Activated CD4-positive, CD25-positive, alpha-beta regulatory T cell (primary cell): ENCODE measurements at places on chromosomes 2 and 18.

GRCh38 chr2:60140185-60140584 is 413.3 kb downstream of the BCL11A start:
- DNase-seq, result no peak

GRCh38 chr18:33404244-33404873 is 36.2 kb downstream of the CCDC178 start:
- no peak for DNase-seq

- no peak for DNase-seq
These were observed 154.7 kb downstream of the HDAC4 start for GRCh38 chr2:239245872-239246721.

DNA sequence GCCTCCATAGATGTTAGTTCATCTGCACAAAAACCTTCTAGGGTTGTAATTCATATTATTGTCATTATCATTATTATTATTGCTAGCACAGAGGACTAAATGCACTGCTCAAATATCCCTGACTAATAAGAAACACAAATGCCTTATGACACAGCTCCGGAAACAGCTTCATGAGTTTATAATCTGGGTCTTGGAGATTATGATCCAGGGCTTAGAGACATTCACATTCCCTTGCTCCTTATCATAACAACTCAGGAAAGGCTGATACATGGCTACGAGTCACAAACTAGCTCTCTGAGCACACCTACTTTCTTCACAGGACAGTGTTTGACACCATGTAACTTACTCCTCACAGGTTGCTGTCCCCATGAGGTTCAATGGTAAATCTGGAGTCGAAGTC is 102.2 kb upstream of the TTC39C start:
- DNase-seq, result no peak

DNA sequence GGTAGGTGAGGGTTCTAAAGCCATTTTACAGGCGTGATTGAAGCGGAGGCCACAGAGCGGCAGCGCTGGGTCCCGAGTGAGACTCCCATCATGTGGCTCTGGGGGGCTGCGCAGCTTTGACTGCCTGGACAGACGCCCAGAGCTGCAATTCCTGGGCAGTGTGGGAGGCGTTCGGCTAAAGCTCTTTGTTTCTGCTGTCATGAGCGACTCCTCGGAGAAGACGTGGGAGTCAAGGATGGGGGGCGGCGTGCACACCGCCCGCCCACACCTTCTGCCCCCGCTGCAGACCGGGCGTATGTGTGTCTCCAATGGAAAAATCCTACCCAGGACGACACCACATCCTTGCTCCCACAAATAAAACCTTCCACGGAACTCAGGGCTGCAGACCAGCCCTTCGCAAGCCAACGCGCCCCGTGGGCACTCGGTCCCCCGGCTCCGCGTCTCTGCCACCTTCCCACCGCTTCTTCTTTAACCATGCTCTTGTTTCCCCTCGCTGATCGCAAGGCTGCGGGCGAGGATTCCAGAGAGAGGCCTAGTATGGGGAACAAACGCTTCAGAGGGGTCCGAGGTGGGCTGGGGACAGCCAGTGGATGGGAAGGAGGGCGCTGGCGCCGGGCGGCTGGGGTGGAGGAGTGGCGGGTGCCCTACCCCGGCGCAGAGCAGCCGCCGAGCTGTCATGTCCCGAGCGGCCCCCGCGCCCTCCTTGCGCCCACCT is 680 bp upstream of the LBH start:
- no peak for DNase-seq

GRCh38 chr2:241300000-241300399 is 15.5 kb downstream of the HDLBP start:
- DNase-seq, result no peak

- DNase-seq, result no peak
These were observed 57.7 kb upstream of the LRP1B start for GRCh38 chr2:142188562-142188961.

DNA sequence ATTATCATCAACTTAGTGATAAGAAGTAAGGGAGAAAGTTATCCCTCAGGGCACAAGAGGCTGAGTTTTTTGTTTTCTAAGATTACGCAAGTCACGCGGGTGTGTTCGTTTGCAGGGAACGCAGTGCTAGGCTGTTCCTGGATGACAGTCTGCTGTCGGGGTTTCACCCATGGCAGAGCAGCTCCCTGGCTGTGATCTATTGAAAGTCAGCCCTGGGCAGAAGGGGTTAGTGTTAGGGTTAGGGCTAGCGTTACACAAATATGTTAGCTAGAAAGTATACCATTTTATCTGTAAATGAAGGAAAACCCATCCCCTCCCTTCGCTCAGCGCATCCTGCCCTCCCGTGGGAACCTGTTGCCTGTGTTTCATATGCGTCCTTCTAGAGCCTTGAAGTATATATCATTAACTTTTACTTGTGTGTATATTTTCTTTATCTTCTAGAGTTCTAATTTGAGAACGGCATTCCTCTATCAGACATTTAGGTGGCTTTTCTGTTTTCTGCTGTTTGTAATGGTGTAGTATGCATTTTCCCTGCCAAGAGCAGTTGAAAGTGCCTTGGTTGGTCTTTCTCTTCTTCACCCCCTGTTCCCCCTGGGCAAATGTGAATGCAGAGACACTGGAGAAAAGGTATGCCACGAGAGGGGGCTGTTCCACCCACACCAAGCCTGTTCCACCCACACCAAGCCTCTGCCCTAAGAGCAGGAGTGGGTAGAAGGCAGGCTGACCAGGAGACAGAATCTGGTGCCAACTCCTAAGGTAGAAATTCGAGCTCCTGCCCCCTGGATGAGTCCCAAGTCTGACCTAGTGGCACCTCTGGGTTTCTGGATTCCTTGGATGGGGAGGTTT is 47.0 kb downstream of the ARMC9 start:
- DNase-seq, result no peak

GRCh38 chr2:68845043-68845442 is 26.2 kb downstream of the BMP10 start:
- DNase-seq, result no peak

DNA sequence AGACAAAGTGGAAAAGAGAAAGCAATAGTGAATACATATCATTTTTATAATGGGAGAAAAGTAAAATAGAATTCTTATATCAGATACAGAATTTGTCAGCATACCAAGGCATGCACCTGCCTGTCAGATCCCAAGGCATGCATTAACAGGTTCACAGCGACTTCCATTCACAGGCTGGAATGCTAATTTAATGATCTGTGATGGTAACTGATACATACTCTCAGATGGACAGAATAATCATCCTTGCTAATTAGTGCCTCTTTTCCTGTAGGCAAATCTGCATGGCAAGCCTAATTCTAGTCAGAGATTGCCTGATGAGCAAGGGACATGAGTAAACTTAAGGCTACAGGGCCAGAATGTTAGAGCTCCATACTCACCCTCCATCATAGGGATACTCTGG is 76.1 kb downstream of the PRKRA start:
- DNase-seq, result no peak

DNA sequence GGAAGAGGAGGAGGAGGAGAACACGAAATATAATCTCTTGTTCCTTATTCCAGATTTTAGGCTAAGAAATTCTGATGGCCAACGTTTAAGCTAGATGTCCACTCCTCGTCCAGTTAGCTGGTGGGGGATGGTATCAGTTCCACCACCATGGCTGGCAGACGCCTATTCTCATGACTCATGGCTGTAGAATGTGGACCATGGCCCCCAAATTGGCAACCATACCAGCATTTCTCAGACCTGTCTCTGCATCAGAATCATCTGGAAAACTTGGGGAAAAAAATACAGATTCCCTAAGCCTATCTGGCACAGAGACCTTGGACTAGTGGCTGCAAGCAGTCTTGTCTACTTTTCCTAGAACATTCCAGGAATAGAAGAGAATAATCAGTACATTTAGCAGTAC is 267.7 kb upstream of the SIX2 start:
- DNase-seq, result no peak

DNA sequence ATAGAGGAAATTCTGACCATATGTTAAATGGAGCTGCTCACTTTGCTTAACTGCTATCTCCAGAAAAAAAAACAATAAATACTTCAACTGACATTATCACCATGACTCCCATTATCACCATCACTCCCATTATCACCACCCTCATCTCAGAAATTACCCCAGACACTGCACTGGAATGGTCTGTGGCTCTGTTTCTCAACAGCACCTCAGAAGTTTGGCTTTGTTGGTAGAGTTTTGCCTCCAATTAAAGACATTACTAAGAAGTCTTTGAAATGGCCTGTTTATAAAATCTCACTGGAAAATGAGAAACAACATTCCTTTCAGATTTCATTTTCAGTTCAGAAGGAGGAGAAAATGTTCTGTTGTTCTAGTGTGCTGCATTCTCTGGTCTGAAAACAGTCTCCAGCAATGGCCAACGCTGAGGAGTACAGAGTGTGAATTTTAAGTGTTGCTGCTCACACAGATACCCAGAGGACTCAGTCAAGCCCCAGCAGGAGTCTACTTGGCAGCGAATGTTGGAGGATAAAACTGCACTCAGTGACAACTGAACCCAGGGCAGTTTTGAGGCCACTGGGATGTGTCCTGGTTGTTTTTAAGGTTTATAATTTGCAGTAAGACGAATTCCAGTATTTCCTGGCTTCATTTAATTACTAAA is 364.5 kb upstream of the CDH2 start:
- no peak for DNase-seq

DNA sequence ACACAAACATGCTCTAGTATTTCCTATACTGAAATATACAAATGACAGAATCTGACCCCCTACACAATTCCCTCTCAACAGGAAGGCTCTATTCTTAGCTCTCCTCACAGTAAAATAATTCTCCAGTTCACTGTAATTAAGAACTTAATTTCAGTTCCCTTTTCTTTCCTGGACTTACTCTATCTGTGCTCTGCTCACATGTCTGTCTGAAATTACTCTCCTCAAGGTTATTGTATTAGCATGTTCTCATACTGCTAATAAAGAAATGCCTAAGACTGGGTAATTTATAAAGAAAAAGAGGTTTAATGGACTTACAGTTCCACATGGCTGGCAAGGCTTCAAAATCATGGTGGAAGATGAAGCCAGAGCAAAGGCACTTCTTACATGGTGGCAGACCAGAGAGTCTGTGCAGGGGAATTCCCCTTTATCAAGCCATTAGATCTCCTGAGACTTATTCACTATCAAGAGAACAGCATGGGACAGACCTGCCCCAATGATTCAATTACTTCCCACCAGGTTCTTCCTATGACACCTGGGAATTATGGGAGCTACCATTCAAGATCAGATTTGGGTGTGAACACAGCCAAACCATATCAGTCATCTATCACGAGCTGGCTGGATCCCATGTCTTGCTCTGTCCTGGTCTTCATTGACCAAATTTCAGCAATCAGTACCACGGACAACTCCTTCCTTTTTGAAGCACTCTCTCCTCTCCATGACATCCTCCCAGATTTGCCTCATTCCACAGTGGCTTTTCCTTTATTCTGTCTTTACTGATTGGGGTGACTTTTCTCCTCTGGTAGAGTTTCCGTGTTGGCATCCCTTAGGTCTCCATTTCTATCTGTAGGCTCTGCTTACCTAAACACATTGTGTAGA is 110.9 kb downstream of the GALR1 start:
- DNase-seq, result no peak

DNA sequence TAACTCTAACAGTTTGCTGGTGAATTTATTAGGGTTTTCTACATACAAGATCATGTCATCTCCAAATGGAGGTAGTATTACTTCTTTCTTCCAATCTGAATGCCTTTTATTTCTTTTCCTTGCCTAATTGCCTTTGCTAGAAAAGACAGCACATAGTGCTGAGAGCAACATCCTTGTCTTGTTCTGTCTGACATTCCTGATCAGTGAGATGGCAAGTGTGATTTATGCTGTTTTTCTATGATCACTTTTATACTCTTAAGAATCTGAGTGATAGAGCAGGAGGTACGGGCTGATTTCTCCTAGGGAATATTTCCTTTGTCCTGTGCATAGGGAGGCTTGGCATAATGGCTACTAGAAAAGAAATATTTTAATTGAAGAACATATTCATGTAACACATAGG is 17.3 kb downstream of the LYPD6B start:
- no peak for DNase-seq

- no peak for DNase-seq
These were observed 151.7 kb downstream of the CTIF start for GRCh38 chr18:48690494-48690893.

- DNase-seq, result no peak
These were observed 96.9 kb upstream of the GLS start for GRCh38 chr2:190783513-190784263.

DNA sequence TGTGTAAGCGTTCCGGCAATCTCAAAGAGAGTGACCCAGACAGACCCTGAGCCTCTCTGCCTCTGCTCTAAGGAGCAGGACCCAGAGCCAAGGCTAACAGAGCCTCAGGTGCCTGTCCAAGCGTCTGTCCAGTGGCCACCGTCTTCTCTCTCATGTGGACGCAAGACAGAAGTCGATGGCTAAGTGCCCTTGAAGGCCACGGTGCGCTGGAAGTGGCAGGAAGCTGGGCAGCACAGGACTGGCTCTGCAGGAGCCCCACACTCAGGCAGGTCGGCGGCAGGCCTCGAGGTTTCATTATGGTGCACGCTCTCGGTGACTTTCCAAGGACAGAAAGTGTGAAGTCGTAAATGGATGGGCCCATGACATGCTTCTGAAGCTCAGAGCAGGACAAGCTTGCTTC is 49.1 kb downstream of the HDAC4 start:
- no peak for DNase-seq

GRCh38 chr2:130370490-130370889 is 14.6 kb downstream of the PTPN18 start:
- no peak for DNase-seq

DNA sequence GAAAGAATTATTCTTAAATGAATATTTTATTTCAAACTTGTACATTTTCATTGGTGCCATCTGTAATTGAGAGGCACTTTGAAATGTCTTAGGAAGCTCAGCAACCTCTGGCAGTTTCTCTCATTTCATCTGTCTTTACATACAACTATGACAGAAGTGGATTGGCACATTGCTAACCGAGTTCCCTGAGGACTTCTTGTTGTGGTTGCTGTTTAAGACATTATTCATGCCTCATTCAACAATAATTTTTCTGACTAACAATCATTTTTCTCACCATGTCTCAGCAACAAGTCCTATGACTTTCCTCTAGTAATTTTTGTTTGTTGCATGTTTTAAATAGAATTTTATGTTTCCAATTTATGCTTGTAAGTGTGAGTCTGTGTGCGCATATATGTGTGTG is 284.0 kb upstream of the CWC22 start:
- no peak for DNase-seq

GRCh38 chr18:46680784-46681695 is 24.0 kb upstream of the LOXHD1 start:
- DNase-seq, result no peak

- DNase-seq, result no peak
These were observed 18.5 kb upstream of the SPTBN1 start for GRCh38 chr2:54437588-54437987.

DNA sequence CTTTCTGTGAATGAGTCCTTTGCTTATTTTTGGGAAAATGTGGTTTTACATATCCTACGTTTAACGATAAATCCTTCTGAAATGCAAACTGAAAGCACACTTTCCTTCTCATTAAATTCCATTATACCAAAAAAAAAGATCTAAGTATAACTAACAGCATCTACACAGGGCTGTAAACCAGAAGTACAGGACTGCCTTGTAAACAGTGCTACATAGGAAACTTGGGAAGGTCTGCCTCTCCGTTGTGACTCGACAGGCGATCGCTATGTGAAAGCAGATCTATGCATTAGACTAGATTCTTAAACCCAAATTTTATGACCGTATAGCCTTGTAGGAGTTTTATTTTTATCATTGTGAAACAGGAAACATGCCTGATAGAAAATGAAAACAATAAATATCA is 690.5 kb downstream of the ARHGAP15 start:
- no peak for DNase-seq
